Kidney (tissue), 22 donors: ENCODE measurements at places on chromosomes 13 and 19. TPM values are rescaled to one million over a fixed set of nuclear protein-coding genes. Genes with fewer than 3 reads are reported as not detected.

RFX2 gene
- 12.6 TPM for total RNA-seq

DNA sequence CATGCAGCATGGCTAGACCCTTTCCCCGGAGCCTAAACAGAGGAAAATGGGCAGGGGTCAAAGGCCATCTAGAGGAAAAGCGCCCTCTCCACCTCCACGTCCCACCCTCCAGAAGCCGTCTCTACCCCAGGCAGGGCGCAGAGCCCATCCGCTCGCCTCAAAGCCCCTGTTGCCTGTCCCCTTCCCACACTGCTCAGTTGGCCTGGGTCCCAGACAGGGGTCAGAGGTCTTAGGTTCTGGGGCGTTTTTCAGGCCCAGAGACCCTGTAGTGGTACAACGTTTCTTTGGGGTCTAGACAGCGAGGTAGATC lies 285 bp downstream of the TMEM143 start:
- H3K36me3 ChIP-seq: no peaks in the 10 kb centered on the region
- H3K4me3 ChIP-seq: peak overlapping the region; percentile 82
- H3K27ac ChIP-seq: peak overlapping the region; percentile 90

DNA sequence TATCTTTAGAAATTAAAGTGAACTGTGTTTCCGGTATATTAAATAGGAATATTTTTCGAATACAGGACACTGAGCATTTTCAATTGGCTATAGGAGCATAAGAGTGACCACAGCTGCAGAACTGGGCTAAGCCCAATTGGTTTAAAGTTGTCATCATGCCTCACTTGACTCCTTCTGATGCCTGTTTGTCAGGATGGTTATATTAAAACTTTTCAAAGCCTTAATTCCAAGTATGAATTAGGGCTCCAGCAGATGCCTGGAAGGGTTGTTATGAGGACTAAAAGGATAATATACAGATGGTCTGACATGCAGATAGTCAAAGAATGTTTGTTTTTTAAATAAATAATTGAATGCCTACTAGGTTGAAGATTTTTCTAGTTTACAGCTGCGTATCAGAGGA lies 100.0 kb downstream of the LMO7 start:
- no peak overlapping the region for H3K4me3 ChIP-seq
- no peaks in the 10 kb centered on the region for H3K27me3 ChIP-seq
- no peaks in the 10 kb centered on the region for H3K4me1 ChIP-seq
- H3K36me3 ChIP-seq: no peaks in the 10 kb centered on the region

MYO16 gene
- 0.22 TPM for total RNA-seq

DNA sequence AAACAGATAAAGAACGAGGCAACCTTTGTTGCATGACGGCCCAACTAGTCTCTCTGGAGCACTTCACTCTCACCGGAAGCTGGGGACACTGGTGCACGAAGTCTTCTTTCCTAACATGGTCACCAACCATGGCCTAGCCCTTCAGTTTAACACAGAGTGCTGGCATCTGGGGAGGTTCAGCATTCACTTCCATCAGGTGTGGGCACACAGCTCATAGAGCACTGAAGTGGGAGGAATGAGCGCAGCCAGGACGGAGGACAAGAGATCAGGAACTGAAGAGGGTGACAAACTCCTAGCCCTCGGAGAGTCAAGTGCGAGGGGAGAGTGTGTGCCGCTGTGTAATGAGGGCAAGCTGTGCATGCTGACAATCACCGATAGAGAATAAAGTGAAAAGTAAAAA lies 92.4 kb downstream of the CDADC1 start:
- H3K36me3 ChIP-seq: no peaks in the 10 kb centered on the region
- DNase-seq: no peak
- no peak overlapping the region for H3K27ac ChIP-seq
- H3K4me1 ChIP-seq: no peaks in the 10 kb centered on the region

DNA sequence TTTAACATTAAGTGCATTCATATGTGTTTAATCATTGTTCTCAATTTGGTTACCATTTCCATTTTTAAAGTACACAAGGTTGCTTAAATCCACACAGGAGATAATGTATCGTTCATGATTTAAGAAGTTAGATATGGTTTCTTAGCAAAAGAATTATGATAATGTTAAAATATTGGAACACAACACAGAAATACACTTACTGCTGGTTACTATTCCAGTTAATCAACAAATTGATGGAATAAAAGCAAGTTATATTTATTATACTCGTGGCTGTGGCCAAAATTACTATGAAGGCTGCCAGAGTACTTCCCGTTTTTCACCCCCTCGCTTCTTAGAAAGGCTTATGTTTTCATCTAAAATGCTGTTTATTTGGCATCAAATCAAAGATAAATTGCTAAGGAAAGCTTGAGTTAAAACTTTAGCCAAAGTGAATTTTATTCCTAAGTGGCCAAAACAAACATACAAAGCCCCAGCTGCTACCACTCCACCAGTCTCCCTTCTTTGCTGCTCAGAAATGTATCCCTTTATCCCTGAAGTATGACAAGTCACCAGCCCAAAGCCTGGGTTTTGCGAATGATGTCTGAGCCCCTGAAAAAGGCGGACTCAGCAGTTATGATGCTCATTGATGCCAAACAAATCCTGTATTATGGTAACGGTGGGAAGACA lies 27.7 kb downstream of the LCP1 start:
- H3K27ac ChIP-seq: no peak overlapping the region
- DNase-seq: no peak
- no peaks in the 10 kb centered on the region for H3K36me3 ChIP-seq
- no peaks in the 10 kb centered on the region for H3K27me3 ChIP-seq
- no peaks in the 10 kb centered on the region for H3K4me1 ChIP-seq

RTBDN gene
- total RNA-seq: not detected

DNA sequence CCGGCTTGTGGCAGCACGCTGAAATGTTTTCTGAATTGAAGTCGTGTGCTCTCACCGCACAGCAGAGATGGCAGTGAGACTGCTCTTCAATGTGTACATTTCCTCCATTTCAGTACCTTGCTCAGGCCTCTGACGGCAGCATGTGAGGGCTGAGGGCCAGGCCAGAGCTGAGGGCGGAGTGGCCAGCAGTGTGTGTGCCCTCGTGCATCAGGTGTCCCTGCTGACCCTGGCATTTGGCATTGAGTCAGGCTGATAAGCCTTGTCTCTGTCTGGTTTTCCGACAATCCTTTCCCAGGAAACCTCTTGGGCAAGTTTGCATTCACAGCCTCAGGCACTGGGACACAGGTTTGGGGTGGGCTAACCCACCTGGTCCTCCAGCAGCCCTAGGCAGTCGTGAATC lies 62.3 kb downstream of the EFNB2 start:
- no peaks in the 10 kb centered on the region for H3K36me3 ChIP-seq
- H3K4me1 ChIP-seq: no peaks in the 10 kb centered on the region
- no peak overlapping the region for H3K4me3 ChIP-seq
- no peak overlapping the region for H3K27ac ChIP-seq
- no peaks in the 10 kb centered on the region for H3K27me3 ChIP-seq

GRCh38 chr19:29866011-29866410 lies 54.2 kb downstream of the CCNE1 start:
- no peak for DNase-seq
- H3K27ac ChIP-seq: no peak overlapping the region
- H3K27me3 ChIP-seq: no peaks in the 10 kb centered on the region
- H3K36me3 ChIP-seq: no peaks in the 10 kb centered on the region
- no peak overlapping the region for H3K4me3 ChIP-seq

DNA sequence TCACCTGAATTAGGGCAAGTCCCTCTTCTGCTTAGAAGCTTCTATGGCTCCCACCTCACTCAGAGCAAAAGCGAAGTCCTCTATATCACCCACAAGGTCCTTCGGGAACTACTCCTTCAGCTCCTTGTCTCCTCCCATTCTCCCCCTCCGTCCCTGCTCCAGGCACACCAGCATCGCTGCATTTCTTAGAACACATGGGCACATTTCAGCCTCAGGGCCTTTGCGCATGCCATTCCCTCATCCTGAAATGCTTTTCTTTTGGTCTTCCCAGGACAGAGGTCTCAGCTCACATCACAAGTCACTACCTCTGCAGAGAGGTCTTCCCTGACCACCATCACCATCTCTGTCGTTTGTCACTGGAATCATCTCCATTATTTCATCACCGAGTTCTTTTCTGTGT lies 4.0 kb downstream of the S1PR5 start:
- no peak overlapping the region for H3K27ac ChIP-seq
- no peak for DNase-seq
- peaks cover 6% of the 10 kb centered on the region for H3K4me1 ChIP-seq
- H3K36me3 ChIP-seq: no peaks in the 10 kb centered on the region

DNA sequence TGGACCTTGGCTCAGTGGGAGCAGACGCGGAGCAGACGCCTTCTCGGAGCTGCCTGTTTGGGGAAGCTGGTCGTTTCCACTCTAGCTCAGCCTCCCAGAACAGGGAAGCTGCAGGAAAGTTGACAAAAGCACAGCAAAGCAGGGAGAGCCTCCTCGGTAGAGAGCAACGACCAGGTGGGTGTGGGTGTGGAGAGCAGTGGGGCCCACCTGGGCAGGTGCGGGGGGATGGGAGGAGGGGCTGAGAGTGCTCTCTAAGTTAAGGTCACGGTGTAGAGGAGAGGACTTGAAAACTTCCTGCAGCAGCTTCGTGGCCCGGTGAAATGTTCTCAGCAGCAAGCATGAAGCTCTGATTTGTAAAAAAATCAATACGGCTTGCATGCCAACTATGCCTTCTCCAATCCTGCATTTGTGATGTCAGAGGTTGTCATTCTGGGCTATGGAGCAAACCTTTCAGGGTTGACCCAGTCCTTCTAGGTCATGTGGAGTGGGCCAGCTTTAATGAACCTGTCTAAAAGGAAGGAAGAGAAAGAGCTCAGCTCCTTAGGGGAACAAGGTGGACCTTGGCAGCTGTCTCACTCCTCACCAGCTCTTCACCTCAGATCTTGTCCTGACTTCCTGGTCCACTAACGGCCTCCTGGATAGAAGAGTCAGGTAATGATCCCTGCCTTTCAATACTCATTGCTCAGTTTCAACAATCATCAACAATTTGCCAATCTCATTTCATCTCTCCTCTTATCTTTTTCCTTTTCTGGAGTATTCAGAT lies 85.8 kb upstream of the UBL3 start:
- H3K4me1 ChIP-seq: no peaks in the 10 kb centered on the region
- no peaks in the 10 kb centered on the region for H3K36me3 ChIP-seq
- DNase-seq: no peak
- no peaks in the 10 kb centered on the region for H3K27me3 ChIP-seq
- H3K27ac ChIP-seq: no peak overlapping the region

RELB gene
- 30.6 TPM for total RNA-seq

PLPP2 gene
- total RNA-seq: 28.7 TPM

DNA sequence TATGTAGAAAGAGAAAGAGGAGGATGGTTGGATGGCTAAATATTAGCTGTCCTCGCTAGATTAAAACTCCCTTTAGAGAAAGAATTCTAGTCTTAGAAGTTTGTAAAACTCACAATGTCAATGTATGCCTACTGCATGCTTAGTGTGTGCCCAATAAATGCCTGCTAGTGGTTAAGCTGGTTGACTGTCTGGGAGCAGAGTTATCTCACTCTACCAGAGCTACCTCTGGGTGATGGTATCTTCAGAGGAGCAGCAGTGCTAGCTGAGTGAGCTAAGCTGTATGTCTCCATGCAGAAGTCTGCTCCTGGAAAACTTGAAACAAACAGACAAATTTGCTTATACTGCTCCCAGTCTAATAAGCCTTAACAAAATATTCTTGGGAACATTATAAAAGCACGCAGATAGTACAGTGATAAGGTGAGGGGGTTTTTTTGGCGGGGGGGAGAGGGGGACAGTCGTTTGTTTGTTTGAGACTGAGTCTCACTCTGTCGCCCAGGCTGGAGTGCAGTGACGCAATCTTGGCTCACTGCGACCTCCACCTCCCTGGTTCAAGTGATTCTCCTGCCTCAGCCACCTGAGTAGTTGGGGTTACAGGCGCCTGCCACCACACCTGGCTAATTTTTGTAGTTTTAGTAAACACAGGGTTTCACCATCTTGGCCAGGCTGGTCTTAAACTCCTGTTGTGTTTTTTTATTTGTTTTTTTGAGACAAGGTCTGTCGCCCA lies 202.8 kb upstream of the TSC22D1 start:
- no peak overlapping the region for H3K4me3 ChIP-seq
- no peak overlapping the region for H3K27ac ChIP-seq
- H3K4me1 ChIP-seq: no peaks in the 10 kb centered on the region
- no peaks in the 10 kb centered on the region for H3K36me3 ChIP-seq
- DNase-seq: no peak
- no peaks in the 10 kb centered on the region for H3K27me3 ChIP-seq

VSTM1 gene
- 0.35 TPM for total RNA-seq

GRCh38 chr13:110233951-110234280 lies 73.0 kb downstream of the COL4A1 start:
- peak overlapping the region; percentile 8 for H3K27ac ChIP-seq
- H3K36me3 ChIP-seq: peaks cover 3% of the 10 kb centered on the region
- H3K4me1 ChIP-seq: peaks cover 4% of the 10 kb centered on the region

URAD gene
- total RNA-seq: not detected

- H3K27ac ChIP-seq: no peak overlapping the region
- peaks cover 3% of the 10 kb centered on the region for H3K36me3 ChIP-seq
- no peaks in the 10 kb centered on the region for H3K4me1 ChIP-seq
- H3K4me3 ChIP-seq: no peak overlapping the region
These were observed 10.1 kb downstream of the YIPF2 start for GRCh38 chr19:10918359-10918758.

DNA sequence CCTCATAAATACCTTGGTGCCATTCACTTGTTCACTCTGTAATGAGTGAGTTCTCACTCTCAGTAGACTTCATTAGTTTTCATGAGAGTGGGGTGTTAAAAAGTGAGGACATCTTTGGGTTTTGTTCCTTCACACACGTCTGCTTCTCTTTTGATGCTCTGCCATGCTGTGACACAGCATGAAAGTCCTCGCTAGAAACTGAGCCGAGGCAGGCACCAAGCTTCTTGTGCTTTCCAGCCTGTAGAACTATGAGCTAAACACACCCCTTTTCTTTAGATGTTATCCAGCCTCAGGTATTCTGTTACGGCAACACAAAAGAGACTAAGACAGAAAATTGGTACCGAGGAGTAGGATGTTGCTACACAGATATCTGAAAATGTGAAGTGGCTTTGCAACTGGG lies 43.7 kb downstream of the ALOX5AP start:
- H3K4me1 ChIP-seq: no peaks in the 10 kb centered on the region
- H3K36me3 ChIP-seq: no peaks in the 10 kb centered on the region
- H3K27me3 ChIP-seq: no peaks in the 10 kb centered on the region
- no peak for DNase-seq
- H3K4me3 ChIP-seq: no peak overlapping the region

GRCh38 chr19:55688422-55689218 lies 13.6 kb downstream of the EPN1 start:
- H3K4me3 ChIP-seq: no peak overlapping the region
- H3K27ac ChIP-seq: no peak overlapping the region

CRB3 gene
- 58.2 TPM for total RNA-seq

DNA sequence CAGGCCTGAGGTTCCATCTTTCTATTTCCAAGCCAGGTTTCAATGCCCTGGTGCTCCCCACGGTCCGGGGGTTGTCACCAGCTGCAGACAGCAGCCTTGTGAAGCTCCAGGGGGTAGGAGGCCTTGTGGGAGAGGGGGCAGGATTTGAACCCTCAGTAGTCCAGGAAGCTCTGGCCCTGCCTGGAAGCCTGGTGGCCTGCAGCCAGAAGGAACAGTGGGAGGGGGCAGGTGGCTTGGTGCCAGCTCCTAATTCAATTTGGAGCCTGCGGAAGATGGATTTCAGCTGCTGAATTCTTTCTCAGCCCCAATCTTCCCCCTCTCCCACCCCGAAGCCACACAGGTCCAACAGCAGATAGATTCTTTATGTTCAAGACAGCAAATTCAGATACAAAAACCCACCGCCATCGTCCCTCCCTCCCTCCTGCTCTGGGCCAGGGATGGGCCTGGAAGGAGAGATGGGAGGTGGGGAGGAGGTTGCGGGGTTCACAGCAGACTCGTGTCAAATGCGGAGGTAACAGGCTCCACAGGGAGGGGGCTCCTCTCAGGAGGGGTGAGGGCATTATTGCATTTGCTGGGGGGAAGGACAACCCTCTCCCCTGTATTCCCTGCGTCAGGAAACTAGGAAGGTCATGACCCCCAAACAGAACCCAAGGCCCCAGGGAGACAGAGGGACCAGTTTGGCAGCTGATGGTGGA lies 2.4 kb upstream of the PTGER1 start:
- no peaks in the 10 kb centered on the region for H3K36me3 ChIP-seq
- DNase-seq: peak; percentile 81
- peaks cover 5% of the 10 kb centered on the region for H3K27me3 ChIP-seq

PIP5K1C gene
- total RNA-seq: 35.6 TPM
